Left forelimb (tissue), 1 donor: ENCODE measurements at places on chromosomes 3 and 15.

GRCh38 chr3:157318639-157319288 lies 117.9 kb upstream of the PTX3 start:
- DNase-seq, result no peak

DNA sequence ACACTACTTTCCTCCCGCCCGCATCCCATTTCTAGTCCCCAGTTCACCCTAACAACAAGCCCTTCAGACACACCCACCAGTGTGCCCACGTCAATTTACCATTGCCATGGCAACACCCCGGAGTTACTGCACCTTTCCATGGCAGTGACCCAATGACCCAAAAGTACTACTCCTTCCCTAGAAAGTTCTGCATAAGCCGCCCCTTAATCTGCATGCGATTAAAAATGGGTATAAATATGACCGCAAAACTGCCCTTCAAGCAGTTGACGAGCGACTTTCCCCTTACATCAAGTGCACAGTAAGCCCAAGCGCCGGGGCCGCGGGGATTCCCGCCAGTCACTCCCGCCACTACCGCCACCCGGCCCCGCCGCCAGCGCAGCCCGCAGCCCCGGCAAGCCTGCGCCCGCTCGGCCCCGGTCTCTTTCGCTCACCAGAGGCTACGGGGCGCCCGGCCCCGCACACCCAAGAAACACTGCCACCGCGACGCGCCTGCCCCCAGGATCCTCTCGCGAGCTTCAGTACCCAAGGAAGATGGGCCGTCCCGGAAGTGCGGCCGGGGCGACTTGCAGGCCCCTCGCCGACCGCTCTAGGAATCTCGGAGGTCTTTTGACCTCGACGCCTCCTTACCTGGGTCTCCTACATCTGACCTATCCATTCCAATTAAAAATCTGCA lies 27.2 kb upstream of the ZNF502 start:
- DNase-seq, result peak; percentile 82

- DNase-seq, result no peak
Observed at GRCh38 chr3:67605377-67605776, 49.0 kb downstream of the SUCLG2 start.

DNA sequence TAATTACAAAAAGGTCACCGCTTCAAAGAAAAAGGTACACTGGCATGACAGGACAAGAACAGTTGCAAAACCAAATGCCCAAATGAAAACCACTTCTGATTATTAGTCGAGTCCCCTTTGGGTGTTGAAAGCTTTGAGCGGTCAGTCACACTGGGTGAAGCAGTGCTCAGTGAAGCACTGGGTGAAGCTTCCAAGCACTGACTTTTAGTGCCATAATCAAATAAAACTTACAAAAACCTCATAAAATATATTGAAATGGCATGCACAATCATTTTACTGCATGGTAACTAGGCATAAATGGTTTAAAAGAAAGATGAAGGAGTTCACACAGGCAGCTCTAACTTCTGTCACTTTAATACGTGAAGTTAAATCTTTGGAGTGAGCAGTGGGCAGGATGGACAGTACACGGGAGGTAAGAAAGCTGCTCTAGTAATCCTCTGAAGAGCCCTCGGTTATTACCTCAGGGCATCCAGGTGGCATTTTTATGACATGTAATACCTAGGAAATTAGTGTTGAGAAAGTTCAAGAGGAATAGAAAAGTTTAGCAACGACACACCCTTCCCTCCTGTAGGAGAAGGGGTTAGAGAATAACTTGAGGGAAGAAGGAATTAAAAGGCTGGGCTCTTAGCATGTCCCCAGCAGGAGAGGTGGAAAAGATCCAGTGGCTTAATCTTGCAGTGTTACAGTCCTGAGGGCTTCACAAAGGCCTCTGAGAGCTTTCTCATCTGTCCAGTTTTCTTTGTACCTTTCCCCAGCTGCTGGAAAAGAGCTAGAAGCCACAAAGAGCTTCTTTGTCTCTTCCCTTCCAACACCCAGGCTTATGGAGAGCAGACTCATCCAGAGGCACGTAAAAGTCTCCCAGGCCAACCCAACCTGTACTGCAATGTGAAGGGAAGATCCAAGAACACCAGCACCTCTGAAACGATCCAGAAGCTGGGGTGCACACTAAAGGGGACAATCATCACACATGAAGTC lies 64.9 kb upstream of the MYO5C start:
- no peak for DNase-seq

GRCh38 chr3:162507397-162507796 lies 1010.8 kb downstream of the OTOL1 start:
- no peak for DNase-seq

GRCh38 chr3:56042326-56042951 lies 425.8 kb downstream of the ERC2 start:
- no peak for DNase-seq

GRCh38 chr15:65305776-65306175 lies 1.3 kb downstream of the RNU5B-1 start:
- no peak for DNase-seq

GRCh38 chr3:97111244-97111643 lies 296.9 kb downstream of the EPHA6 start:
- DNase-seq, result no peak

DNA sequence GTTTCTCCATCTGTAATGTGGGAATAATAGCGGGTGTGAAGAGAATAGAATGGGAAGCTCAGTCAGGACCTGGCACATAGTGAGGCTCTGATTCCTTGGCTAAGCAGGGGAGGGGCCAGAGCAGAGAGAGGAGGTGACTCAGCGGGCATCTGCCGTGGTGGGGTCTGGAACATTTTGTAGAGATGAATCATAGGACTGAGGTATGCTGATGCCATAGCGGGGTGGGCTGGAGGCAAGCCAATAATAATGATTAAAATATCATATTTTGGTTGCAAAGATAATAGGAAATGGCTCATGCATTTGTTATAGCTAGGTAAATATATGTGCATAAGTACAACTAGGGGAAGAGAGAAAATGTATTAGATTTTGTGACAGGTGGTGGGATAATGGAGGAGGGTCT lies 11.2 kb downstream of the TGM4 start:
- no peak for DNase-seq

GRCh38 chr3:196541684-196542445 lies 26.5 kb downstream of the WDR53 start:
- DNase-seq, result no peak

- no peak for DNase-seq
Observed at GRCh38 chr3:12501360-12502020, 17.2 kb downstream of the TSEN2 start.

DNA sequence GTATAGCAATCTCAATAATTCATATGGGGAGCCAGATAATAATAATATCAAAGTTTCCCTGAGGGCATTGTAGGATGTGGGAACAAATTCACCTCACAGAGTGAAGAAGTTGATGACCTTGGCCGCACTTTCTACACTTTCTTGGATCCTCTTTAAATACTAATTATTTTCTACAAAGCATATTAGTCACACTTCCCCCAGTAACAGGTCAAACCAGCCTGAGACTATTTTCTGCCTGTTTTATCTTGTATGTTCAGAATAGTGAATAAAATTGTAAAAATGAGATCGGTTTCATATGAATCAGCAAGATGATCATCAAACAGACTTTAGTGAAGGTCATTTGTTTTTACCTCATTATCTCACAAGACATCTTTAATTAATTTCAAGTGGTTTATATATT lies 2.3 kb upstream of the OR5K3 start:
- no peak for DNase-seq
